Activated CD4-positive, alpha-beta T cell treated with anti-CD3 and anti-CD28 coated beads, Interleukin-2, amount 10 ng/mL, durations not matched to agents 24 days and 14 days (primary cell): ENCODE measurements at places on chromosomes 5 and 9.

DNA sequence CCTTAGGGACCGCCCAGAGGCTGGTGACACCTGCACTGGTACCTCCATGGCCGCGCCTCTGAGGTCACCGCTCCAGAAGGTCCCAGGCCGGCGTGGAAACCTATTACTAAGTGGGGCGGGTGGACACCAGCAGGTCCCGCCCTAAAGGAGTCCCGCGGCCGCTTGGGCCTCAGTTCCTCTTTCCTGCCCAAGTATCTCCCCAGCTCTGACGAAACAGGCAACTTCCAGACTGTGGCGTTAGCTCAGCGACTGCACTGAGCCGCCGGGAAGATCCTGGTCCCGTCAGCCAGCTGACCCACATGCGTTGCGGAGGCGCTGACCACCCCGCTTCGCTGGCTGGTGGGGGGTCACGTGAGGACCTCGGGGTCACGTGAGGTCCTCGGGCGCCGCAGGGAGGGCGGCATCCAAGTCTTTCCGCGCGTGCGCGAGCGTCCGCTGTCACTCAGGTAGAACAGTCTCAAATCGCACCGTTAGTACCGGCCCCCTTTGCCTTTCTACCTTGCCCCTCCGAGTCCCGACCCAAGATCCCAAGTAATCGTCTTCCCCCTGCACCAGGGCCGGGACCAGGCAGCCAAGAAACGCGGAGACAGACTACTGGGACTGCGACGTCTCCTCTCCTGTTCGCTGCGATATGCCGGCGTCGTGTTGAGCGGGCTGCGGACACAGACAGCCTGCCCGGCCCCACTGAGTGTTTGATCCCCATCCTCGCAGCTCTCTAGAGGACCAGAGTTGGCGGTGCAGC lies 53.7 kb upstream of the KDM4C start:
- DNase-seq = peak; percentile 96

DNA sequence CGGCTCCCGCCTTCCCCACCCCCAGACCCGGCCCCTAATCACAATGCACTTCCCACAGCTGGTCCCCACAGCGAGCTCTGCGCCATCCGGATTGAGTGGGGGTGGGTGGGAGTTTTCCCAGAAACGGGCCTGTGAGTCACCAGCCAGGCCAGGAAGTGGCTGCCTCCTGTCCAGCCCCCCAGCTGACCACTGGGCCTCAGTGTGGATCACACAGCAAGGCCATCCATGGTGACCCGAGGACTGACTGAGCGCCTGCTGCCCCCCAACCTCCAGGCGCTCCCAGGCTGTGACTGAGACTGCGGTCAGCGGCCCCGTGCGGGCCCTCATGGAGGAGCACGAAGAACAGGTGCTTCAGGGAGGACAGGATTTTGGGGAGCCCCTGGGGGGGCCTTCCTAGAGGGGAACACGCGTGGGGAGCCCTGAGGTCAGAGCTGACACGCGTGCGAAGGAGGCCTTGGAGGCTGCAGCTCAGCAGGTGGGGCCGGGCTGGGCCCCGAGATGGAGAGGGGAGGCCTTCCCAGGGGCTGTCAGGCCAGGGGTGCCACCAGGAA lies 48.3 kb upstream of the EGFL7 start:
- no peak for DNase-seq

GRCh38 chr5:54832045-54832444 lies 153.3 kb downstream of the ESM1 start:
- DNase-seq = no peak

- DNase-seq = no peak
These were observed 19.5 kb upstream of the ALDH1B1 start for GRCh38 chr9:38372762-38373619.

- DNase-seq = no peak
These were observed 22.4 kb downstream of the ZBTB43 start for GRCh38 chr9:126827227-126827626.

GRCh38 chr5:78760366-78760765 lies 111.8 kb upstream of the LHFPL2 start:
- no peak for DNase-seq

DNA sequence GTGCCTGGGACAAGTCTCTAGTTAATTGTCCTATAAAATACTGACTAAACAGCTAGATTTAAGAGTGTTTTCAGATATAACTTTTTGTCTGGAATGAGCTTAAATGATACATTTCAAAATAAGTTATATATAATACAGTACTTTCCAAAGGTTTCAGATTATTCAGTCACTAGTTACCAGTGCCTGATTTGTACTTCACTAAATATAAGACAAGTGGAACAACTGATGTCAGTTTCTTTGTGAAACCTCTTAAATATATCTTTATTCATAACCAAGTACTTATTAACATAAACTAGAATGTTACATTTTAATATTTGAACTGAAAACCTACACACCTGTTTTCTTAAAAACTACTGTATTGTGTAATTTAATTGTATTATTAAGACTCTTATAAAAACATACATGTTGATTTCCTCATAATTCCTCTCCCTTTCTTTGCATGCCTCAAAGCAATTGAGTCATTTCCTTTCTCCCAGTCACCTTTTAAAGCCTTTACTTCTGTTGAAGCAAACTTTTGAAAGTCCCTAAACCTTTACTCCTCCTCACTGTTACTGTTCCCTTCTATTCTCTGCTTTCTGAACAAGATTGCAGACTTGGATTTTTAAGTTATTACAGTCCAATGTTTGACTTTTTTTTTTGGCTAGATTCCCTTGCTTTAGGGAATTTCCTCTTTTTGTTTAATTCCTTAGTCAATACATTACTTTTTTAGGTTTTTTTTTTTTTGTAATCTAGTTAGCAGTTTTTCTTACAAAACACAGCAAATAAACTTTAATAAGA lies 8.7 kb upstream of the SEMA6A start:
- no peak for DNase-seq

GRCh38 chr5:94992325-94992724 lies 292.6 kb downstream of the MCTP1 start:
- no peak for DNase-seq

DNA sequence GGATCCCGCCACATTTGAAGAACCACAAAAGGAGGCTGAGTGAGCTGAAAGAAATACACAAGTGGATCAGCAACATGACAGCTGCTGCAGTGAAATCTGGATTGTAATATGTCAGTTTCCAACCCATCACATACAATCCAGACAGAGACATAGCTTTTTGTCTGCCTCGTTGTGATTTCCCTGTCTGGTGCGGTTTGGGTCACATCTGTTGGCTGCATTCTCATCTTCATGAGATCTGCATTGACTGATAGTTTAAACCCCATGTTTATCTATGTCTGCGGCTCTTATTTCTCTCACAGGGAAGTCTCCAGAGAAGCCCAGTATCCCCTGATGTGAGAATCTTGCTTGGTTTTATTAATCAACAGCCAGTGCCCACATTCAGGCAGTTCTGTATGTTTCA lies 403.1 kb upstream of the ZNF608 start:
- DNase-seq = no peak

- DNase-seq = no peak
These were observed 399.2 kb upstream of the KLF4 start for GRCh38 chr9:107888773-107889227.

DNA sequence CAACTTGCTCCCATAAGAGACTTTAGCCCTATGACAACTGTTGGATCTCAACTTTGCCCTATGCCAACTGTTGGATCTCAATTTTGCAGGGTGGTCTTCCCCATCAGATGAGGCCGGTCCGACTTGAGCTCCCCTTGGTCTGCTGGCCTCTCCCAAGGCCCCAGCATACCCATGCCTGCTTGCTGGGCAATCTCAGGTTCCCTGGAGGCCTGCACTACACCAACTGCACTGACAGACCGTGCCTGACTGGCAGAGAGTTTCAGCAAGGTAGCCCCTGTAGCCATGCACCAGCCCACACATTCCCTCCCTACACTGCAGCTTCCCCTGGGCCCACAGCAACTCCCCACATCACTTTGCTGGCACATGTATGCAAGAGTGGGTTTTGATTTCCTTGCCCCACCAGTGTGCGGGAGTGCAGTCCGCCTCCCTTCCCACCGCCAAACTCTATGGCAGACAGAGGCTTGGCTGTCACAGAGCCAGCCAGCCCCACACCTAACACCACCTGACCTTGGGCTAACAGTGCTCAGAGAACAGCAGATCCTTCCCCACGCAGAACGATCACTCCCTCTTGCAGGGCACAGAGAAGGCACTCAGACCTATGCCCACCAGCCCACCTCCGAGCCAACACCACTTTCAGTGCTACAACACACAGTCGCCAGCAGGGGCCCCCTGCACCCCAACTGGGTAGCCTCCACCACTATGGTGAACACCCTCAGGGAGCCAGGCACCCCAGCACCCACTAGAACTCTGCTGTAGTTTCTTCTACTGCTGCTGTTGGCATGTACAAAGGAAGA lies 279.9 kb upstream of the COX7C start:
- no peak for DNase-seq

GRCh38 chr5:112628214-112628980 lies 109.3 kb upstream of the APC start:
- no peak for DNase-seq

DNA sequence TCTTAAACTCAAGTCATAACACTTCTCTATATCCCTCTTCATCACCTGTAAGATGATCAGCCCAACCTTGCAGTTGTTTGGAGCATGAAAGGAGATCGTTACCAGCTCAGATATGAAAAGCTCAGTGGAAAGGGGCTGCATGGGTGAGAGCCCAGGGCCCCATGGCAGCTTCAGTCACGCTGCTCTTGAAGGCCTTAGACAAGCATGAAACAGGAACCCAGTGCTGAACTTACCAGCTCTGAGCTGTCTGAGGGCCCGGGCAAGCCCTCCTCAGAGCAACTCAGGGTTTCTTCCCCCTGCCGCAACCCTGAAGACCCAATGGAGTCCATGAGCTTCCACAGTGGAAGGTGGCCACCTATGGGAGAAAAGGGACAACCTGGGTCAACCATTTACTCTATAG lies 3.3 kb downstream of the HK3 start:
- no peak for DNase-seq

DNA sequence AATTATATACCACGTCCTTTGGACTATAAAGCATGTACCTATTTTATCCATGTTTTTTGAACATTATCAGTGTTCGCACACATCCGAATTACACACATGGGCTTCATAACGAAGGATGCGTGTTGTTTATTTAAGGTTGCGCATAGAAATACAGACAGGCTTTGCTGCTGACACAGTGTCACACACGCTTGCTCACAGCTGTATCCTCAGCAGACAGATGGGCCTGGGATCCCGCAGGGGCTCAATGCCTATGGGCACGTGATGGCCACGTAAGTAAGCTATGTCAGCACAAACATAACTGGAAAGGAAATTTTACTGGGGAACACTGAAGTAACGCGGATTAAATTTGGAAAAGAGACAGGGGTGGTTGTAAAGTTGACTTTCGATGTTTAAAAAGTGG lies 76.6 kb downstream of the OTULIN start:
- DNase-seq = no peak

- no peak for DNase-seq
These were observed 168.6 kb downstream of the SLC12A2 start for GRCh38 chr5:128252196-128252595.

DNA sequence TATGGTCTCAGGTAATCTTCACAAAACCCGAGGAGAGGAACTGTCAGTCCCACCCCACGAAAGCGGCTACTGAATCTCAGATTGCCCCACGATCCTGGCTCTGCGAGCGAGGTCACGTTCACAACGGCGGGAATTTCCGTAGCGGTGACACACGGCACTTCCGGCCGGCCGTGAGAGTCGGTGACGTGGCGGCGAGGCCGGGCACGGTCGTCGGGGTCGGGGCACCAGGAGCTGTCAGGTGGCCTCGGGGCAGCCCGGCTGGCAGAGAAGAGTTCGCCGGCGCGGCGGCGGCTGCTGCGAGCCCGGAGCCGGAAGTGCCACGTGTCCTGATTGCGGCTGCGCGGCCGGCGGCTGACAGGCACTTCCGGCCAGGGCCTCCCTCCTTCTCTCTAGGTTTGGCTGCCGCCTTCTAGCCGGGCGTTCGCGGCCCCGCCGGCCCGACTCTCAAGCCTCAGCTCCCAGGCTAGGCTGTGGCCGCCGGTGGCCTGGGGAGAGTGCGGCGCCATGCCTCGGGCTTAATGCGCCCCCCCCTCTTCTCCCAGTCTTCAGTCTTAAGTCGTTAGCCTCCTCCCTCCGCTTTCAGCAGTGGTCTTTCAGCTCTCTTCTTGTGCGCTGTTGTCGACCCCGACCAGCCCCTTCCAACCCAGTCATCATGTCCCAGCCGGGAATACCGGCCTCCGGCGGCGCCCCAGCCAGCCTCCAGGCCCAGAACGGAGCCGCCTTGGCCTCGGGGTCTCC lies at the start of gene SEC24A:
SEC24A (plus strand) TSS at position 361 of the 738 bp plus-strand sequence; CDS start at position 653, 292 bp downstream.
- peak; percentile 97 for DNase-seq

DNA sequence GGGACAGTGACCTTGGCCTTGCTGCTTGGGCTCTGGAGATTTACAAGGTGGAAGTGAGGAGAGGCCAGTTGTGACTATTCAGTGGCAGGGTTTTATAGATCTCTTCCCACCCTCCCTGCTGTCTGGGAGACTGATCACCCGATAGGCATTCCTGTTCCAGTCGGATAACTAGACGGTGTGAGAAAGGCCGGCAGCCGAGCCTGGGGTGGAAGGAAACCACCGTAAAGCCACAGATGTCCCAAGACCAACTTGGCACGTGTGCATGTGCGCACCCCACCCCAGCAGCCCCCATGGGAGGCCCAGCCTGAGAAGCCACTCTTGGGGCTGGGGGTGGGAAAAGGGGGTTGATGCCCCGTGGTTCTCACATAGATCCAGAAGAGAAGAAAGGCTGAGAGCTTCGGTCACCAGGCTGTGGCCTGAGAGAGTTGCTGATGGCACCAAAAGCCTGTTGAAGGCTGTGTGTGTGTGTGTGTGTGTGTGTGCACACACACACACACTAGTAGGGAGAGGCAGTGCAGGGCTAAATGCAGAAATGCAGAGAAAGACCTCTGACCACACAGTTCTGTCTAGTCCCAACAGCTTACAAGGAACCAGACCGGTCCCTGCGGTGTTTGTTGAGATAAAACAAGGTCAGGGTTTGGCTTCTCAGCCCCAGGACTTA lies 225.8 kb downstream of the FANCC start:
- no peak for DNase-seq

GRCh38 chr5:111580956-111581355 lies 68.6 kb upstream of the STARD4 start:
- no peak for DNase-seq

DNA sequence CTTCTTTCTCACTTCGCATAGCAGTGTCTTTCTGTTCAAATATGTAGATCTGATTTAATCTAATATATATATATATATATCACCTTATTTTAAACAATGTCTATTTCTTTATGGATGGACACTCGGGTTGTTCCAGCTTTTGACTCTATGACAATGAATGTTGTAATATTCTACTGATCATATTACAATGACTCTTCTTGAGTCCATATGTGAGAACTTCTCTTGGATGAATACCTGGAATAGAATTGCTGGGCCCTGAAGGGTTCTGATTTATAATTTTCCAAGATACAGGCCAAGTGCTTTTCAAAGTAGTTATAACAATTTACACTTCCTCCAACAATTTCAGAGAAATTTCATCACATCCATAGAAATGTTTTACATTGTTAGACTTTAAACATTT lies 28.8 kb downstream of the NTRK2 start:
- DNase-seq = no peak

GRCh38 chr5:71783891-71784290 lies 64.8 kb downstream of the CARTPT start:
- DNase-seq = no peak

DNA sequence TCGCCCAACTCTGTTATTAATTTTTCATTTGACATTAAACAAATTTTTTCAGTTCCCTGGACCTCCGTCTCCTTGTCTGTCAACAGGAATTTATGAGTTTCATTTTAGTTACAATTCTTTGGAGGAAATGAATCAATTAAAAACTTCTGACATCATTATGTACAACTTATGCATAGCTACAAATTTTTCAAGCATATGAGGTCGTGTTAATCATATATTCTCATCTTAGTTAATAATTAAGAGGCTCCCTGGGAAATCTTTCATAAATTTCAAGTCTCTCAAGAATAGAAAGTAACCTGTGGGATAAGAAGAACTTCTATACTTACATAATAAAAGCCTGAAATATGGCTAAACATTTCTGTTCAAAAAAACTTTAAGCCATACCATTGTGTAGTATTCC lies 3.4 kb downstream of the UGT3A1 start:
- DNase-seq = no peak
